ENCODE measurements at places on chromosomes 6 and 20. TPM values are rescaled to one million over a fixed set of nuclear protein-coding genes. Genes with fewer than 3 reads are reported as not detected.

Gene EYA2
- total RNA-seq = 1.5 TPM

Gene OLIG3
- total RNA-seq = not detected

Gene SEL1L2
- not detected for total RNA-seq

Gene PRDM1
- 2.8 TPM for total RNA-seq

Gene CAP2
- 3.6 TPM for total RNA-seq

Gene SMIM26
- 52.9 TPM for total RNA-seq

Gene ZNF217
- total RNA-seq = 25.5 TPM

Gene SLC13A3
- total RNA-seq = 6.0 TPM

Gene MRPS18B
- 72.3 TPM for total RNA-seq

Gene PRSS16
- not detected for total RNA-seq

Gene DEF6
- total RNA-seq = 0.87 TPM

Gene DLK2
- 0.66 TPM for total RNA-seq

Gene PPP1R18
- total RNA-seq = 75.9 TPM

Gene APOM
- total RNA-seq = 1.3 TPM

Gene IL17F
- not detected for total RNA-seq

Gene HINT3
- total RNA-seq = 25.5 TPM

Gene SLC35F1
- total RNA-seq = under 0.01 TPM

Gene MAFB
- 3.3 TPM for total RNA-seq

Gene PAX1
- not detected for total RNA-seq

Gene ZFAND3
- total RNA-seq = 32.6 TPM

Gene PSORS1C1
- 0.29 TPM for total RNA-seq

Gene PI16
- not detected for total RNA-seq

Gene LY6G6F
- total RNA-seq = not detected

Gene PLN
- total RNA-seq = not detected

Gene OR12D2
- total RNA-seq = not detected

Gene NT5E
- 428 TPM for total RNA-seq

Gene PGBD1
- 9.7 TPM for total RNA-seq

Gene AVP
- not detected for total RNA-seq

Gene LAMA5
- 90.0 TPM for total RNA-seq

Gene MARCKS
- 104 TPM for total RNA-seq

Gene ID4
- 3.8 TPM for total RNA-seq
